ENCODE measurements at places on chromosomes 1 and 21. TPM values are rescaled to one million over a fixed set of nuclear protein-coding genes. Genes with fewer than 3 reads are reported as not detected.
A peak's percentile ranks its signal among the peaks of the same experiment; 100 is the strongest.

GRCh38 chr1:184237588-184237987, 149.2 kb upstream of the C1orf21 start:
- DNase-seq = no peak
- no peak overlapping the region for H3K4me3 ChIP-seq
- H3K27ac ChIP-seq = no peak overlapping the region
- no peaks in the 10 kb centered on the region for H3K36me3 ChIP-seq

GRCh38 chr1:162726555-162726954, 63.9 kb upstream of the HSD17B7 start:
- no peak for DNase-seq
- no peaks in the 10 kb centered on the region for H3K4me1 ChIP-seq
- H3K27ac ChIP-seq = no peak overlapping the region
- no peaks in the 10 kb centered on the region for H3K27me3 ChIP-seq

DNA sequence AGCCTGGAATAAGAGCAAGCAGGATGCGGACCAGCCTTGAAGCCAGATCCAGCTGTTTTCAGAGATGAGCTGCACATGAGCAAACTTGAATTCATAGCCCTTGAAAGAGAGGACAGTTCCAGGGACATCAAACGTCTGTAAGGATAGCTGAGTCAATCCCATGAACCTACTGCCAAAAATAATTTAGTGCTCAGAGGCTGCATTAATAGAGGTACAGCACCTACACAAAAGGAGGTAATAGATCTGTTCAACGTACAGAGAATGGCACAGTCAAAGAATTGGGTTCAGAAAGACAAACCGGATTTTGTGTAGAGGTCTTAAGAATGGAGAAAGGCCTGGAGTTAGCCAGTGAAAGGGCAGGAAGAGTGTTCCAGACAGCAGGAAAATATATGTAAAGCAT, 110.8 kb upstream of the ZC3H12A start:
- no peak overlapping the region for H3K4me3 ChIP-seq
- no peaks in the 10 kb centered on the region for H3K27me3 ChIP-seq
- no peaks in the 10 kb centered on the region for H3K4me1 ChIP-seq
- no peak overlapping the region for H3K27ac ChIP-seq
- no peaks in the 10 kb centered on the region for H3K36me3 ChIP-seq

- H3K27ac ChIP-seq = peak overlapping the region; percentile 40
- H3K27me3 ChIP-seq = no peaks in the 10 kb centered on the region
- no peaks in the 10 kb centered on the region for H3K36me3 ChIP-seq
- H3K4me1 ChIP-seq = peaks cover 5% of the 10 kb centered on the region
- no peak overlapping the region for H3K4me3 ChIP-seq
- DNase-seq = peak; percentile 71
Observed at GRCh38 chr1:83508485-83509151, 490.3 kb downstream of the TTLL7 start.

GRCh38 chr1:18599086-18599485, 31.6 kb upstream of the PAX7 start:
- no peaks in the 10 kb centered on the region for H3K36me3 ChIP-seq
- no peak overlapping the region for H3K27ac ChIP-seq
- DNase-seq = no peak
- no peak overlapping the region for H3K4me3 ChIP-seq
- H3K27me3 ChIP-seq = peaks cover 10% of the 10 kb centered on the region

DNA sequence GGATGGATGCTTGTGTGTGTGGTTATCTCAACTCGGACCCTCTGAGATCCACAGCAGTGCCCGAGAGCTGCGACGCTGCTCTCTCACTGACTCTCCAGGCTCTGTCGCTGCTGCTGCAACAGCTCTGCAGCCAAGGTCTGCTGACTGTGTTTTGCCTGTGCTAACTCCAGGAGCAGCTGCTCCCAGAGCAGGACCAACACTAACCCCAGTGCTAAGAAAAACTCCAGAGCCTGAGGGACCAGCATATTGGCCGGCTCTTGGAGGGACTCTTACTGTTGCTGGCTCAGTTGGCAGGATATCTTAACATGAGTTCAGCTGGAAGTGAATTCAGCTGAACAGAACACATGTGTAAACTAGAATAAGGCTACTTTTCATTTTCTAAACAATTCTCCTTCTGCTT, 4.4 kb downstream of the LCE2C start:
- no peaks in the 10 kb centered on the region for H3K27me3 ChIP-seq
- H3K4me1 ChIP-seq = no peaks in the 10 kb centered on the region
- DNase-seq = no peak
- H3K27ac ChIP-seq = no peak overlapping the region
- H3K4me3 ChIP-seq = no peak overlapping the region

PDZK1IP1 gene
- 44.9 TPM for total RNA-seq
